ENCODE measurements at places on chromosomes 1 and 21.

GRCh38 chr1:160096274-160097116 lies 1.9 kb downstream of the IGSF8 start:
- no peak for DNase-seq

- no peak for DNase-seq
Observed at GRCh38 chr1:38006008-38006828, 904 bp upstream of the FHL3 start.

DNA sequence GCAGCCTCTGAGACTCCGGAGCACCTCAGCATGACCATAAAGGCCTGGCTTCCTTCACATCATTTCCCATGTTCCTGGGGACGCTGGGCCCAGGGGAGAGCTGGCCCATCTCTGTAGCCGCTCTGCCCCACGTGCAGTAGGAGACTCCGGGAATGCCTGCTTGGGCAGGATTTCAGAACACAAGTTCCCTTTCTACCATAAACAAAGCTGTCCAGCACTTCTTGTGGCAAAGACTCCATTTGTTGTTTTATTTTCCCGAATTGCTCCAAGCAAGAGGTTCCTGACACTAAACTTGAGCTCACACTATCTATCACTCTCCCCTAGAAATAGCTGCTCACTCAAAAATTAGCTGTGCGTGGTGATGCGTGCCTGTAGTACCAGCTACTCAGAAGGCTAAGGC lies 21.9 kb downstream of the CHD5 start:
- no peak for DNase-seq

DNA sequence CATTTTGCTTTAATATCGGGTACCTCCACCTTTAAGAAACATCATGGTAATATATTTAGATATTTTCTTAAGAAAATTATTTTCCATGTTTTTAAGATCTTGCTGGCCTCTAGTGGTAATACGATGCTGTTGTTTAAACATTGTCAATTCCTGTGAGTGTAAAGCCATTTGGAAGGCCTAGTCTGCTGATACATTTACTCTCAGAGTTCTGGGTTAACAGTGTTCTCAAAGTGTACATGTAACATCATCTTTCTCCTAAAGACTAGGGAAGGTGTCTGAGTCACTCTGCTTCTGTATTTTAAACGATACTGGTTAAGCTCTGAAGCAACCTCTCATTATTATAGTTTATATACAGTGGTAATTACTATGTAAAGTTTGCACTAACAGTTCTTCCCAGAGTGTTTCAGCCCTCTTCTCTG lies 189.1 kb downstream of the RASAL2 start:
- DNase-seq = no peak

DNA sequence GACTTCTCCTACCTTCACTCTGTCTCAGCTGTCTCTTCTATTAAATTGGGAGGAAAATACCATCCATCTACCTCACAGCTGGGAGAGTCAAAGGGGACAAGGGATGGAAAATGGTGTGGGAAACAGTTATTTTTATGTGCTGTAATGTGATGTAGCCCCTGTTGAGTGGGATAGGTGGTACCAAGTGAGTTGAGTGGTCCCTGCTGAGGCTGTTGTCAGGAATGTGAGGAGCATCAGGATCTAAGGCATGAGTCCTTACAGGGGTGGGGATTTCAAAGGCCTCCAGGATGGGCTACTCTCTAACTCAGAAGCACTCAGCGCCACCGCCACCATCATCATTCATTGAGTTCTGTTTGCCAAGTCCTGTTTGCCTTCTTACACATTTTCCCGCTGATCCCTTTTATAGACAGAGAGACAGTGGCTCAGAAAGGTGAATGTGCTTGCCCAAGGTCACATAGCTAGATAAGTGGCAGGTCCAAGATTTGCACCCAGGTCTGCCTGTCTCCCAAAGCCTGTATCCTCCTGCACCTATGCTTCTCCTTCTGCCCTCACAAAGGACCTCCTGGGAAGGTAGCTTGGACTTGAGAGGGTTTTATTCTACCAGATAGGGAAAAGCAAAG lies 4.6 kb upstream of the ID3 start:
- no peak for DNase-seq

GRCh38 chr1:184296466-184297243 lies 90.2 kb upstream of the C1orf21 start:
- DNase-seq = no peak

DNA sequence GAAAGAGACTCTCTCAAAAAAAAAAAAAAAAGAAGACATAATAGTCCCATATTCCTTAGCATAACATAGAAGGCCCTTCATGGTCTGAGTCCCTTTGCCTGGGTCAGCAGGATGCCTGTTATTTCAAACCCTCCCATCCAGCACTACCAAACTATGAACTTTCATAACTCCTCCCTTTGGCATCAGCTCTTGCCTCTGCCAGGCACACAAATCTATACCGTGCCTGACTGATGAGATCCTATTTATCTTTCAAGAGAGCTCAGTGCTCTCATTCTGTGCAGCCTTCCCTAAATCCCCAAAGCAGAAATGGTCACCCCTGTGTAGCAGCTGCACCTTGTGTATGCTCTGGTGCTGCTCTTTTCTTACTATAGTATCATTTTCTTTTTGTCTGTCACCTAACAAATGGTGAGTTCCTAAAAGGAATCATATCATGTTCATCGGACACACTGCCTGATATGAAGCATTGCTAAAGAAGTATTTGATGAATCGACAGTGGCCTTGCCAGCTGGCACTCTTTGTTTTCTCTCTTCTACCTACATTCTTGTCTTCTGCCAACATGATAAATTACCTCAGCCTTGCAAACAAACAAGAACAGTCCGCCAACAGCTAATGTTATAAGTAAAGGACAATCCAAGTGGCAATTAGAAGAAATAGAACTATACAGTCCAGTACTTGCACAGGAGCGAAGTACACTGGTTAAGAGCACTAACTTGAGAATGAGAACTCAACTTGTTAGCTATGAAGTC lies 29.9 kb downstream of the FMO4 start:
- no peak for DNase-seq

DNA sequence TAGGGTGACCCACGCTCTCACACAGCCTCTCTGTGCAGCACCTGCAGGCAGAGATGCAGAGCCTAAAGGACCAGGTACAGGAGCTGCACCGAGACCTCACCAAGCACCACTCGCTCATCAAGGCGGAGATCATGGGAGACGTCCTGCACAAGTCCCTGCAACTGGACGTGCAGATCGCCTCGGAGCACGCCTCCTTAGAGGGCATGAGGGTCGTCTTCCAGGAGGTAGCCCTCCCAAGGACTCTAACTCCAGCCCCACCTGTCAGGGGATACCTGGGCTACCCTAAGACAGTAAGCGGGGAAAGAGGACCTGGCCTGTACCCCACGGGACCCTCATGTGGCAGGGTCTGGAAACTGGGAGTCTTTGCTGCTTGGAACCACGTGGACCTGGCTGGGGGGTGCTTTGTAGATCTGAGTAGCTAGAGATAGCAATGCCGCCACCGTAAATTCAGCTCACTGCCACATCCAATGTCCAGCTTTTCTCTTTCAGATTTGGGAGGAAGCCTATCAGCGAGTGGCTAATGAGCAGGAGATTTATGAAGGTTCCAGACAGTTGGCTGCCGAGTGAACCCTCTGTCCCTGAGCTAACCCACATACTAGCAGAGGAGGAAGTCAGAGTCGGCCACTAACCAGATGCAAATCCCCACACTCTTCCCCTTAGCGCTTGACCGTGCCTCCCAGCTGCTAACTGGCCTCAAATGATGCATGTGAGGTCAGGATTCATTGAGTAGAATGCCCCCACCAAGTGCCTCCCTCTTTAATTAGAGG lies 6.5 kb downstream of the RNF207 start:
- DNase-seq = no peak

DNA sequence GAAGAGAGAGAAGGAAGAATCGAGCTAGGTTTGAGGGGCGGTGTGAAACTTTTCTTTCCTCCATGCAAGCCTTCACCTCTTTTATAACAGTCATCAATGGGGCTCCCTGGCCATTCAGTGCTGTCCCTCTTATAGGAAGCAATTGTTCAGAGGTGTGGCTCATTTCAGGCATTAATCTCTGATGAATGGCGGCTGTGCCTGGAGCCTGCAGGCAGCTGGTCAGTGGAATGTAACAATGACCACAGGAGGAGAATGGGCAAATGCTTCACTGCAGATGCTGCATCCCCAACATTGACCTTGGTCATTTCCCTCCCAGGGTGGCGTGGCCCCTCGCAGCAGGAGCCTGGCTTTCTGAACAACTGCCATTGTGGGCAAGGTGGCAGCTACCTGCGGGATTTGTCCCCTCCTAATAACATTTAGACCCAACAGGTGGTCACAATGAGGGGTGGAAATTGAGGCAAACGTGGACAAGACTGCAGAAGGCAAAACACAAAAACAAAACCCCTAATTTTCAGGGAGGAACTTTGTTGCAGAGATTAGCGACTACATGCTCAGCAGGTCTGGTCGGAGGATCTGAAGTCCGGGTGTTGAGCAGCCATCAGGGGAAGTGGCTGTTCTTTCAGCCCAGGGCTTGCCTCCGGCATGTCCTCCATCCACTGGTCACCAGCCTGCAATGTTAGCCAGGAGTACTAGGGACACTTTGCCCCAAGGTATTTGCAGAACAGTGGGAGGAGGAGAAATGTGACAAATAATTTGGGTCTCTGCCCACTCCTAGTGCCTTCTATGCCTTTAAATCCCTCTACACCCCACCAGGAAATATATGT lies 97.3 kb upstream of the PAXBP1 start:
- DNase-seq = no peak

DNA sequence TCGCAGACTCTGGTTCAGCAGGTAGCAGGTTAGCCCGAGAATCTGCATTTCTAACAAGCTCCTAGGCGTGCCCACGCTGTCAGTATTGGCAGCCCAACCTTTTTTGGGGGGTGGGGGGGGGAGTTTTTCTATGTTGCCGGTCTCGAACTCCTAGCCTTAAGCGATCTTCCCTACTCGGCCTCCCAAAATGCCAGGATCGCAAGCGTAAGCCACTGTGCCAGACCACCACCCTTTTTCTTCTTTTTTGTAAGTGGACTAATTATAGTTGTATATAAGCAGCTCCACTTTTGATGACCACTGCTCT lies 480 bp upstream of the MIS18A start:
- no peak for DNase-seq

- DNase-seq = no peak
Observed at GRCh38 chr21:17911628-17912027, 92.5 kb upstream of the C21orf91 start.

DNA sequence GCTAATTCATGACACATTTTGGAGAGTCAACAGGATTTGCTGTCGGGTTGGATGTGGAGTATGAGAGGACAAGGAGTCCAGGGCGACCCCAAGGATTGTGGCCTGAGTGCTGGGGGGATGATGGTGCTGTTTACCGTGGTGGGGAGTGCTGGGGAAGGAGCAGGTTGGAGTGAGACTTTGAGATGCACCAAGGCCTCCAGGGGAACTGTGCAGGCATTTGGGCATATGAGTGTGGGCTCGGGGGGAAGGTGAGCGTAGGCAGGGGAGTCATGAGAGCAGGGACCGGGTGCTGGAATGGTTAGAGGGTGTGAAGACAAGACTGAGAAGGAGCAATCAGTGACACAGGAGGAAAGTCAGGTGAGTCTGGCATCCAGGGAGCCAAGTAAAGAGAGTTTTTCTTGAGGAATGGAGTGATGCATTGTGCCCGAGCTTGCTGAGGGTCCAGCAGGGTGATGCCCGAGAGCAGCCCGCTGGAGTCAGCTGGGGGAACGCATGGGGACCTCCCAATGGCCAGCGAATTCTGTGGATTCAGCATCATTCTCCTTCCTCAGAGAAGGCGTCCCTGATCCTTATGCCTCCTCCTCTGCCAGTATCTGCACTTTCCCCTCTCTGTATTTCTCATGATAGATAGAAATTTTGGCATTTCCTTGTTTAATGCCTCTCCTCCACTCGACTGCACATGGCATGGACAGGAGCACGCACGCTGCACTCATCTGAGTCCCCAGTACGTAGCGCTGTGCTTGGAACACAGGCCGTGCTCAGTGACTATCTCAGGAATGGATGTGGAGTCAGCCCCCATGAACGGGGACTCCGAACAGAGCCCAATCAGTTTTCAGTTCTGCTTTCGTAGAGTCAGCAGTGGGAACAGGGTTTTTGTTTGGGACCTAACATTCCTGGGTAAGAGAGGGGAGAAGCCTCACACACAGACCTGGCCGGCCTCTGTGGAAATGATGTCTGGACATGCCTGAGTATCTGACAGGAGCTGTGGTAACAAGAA lies 52.1 kb upstream of the ETV3 start:
- DNase-seq = no peak

GRCh38 chr1:66490816-66491215 lies 43.1 kb upstream of the SGIP1 start:
- no peak for DNase-seq

- DNase-seq = no peak
Observed at GRCh38 chr1:178438432-178438831, 58.3 kb downstream of the CLEC20A start.

- no peak for DNase-seq
Observed at GRCh38 chr1:215895893-215896292, 328.8 kb downstream of the KCTD3 start.

GRCh38 chr21:35563885-35564451 lies 496.4 kb downstream of the SETD4 start:
- no peak for DNase-seq

DNA sequence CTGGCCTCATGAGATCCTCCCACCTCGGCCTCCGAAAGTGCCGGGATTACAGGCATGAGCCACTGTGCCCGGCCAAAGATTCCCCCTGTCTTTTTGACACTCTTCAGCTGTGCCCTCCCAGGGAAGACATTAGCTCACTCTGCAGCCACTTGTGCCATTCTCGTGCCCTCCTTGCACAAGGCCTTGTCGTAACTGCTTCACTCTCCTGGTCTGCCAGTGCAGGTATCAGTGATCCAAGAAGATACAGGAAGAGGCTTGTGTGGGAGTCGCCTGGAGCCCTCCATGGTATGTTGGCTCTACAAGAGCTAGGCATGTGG lies 22.0 kb upstream of the WDR26 start:
- no peak for DNase-seq

DNA sequence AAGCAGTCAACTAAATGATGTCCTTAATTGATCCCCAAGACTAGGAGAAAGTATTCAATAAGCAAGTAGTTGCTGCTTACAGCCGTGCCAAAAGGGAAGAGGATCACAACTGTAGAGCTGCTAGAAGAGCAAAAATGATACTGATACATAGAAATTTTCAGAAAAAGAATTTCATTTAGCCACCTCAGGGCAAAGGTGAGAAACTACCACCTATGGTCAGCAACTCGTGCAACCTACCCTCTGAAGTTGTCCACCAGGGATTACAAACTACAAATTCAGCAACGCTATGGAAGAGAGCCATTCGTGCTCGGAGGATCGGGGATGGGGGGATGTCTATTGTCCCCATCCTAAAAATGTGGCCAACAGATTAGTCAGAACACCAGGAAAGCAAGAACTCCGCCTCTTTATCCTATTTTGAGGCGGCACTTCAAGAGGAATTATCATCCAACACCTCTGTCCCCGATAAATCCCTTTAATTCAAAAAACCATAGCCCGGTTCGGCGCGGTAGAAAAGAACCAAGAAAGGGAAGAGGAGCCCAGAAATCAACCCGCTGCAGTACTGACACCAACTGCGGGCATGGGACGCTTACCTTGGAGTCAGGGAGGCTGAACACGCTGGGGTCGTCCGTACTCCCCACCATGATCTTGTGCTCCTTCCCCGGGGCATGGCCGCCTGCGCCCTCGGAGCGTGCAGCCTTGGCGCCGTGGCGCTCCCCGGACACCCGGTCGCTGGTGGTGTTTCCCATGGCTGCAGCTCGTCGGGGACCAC lies 687 bp downstream of the PRKAB2 start:
- DNase-seq = no peak

GRCh38 chr1:57590978-57591377 lies 167.1 kb upstream of the DAB1 start:
- no peak for DNase-seq

GRCh38 chr1:204398197-204399125 lies 13.2 kb downstream of the PPP1R15B start:
- no peak for DNase-seq
